ENCODE measurements at places on chromosomes 16 and 17.

GRCh38 chr16:2821487-2822157, 4.6 kb downstream of the PRSS21 start:
- DNase-seq: no peak

GRCh38 chr16:89146211-89147005, 25.1 kb upstream of the CDH15 start:
- no peak for DNase-seq

GRCh38 chr17:77847221-77848085, 111.0 kb upstream of the TNRC6C start:
- no peak for DNase-seq

DNA sequence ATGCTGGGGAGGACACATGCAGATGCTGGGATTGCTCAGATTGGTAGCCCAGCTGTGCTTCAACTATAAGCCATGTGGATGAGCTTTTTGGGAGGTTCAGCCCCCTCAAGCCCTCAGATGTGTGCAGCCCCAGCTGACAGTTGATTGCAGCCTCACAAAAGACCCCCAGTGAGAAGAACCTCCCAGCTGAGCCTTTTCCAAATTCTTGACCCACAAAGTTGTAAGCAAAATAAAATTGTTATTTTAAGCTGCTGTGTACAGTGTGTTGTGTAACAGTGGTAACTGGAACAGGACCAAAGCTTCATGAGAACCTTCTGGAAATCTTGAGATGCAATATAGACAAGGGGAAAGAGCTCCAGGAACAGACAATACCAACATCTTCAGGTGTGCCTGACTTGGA, 156.8 kb upstream of the IRX3 start:
- no peak for DNase-seq

- no peak for DNase-seq
Measured at GRCh38 chr16:9248162-9248561, 156.7 kb downstream of the HAPSTR1 start.

DNA sequence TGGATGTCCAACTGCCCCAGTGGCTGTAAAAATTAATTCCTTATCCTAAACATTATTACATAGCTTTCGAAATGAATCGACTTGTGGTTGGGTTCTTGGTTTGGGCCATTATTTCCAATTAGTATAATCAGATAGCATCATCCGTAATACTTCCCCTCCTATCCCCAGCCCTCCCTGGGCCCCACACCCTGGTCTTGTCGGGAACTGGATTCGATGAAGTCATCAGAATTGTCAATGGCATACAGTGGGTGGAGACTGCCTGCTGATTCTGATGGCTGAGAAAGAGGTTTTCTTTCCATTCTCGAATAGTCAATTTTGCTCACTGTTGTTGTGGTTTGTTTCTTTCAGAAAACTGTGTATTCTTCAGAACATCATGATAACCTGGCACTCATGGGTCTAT, 395.1 kb downstream of the SEC14L1 start:
- no peak for DNase-seq

DNA sequence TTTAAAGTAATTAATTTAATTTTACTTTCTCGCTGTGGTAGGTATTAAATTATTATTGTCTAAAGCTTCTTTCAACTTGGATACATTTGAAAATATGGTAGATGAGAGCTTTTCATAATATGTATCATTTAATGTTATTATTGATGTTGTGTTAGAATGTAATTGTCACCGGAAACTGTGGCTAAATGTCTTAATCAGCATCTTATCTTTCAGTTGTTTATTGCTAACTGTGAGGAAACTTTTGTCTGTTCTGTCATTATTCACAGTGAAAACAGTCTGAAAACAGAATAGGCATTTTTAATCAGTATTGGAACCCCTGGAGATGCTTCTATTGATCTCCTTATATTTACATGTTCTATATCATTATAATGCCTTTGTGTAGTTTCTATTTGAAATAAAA, 120.7 kb downstream of the STXBP4 start:
- DNase-seq: peak; percentile 35

GRCh38 chr16:23905027-23905426, 69.2 kb downstream of the PRKCB start:
- no peak for DNase-seq

GRCh38 chr17:16952401-16952800, 19.5 kb downstream of the TNFRSF13B start:
- no peak for DNase-seq

DNA sequence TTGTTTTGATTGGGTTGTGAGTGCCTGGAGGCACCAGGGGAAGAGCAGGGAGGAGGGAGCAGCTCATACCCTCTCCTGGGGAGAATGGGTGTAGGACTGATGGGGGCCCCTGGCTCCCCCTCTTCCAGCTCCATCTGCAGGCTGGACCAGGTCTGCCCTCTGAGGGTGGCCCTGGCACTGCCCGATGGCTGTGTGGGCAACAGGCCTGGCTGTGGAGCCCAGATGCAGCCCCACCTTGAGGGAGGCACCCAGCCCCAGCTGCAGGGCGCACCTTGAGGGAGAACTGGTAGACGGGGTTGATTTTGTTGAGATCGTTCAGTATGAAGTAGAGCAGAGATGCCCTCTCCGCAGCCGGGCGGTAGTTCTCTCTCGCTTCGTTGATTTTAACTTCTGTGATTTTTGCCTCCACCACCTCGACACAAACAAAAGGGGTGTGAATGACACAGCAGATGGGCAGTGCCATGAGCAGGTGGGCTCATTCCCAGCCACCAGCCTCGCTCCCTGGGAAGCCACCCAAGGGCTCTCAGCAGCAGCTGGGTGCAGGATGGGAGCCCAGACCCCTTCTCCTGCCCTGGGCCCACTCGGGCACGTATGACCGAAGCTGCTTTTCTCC, 71.6 kb downstream of the PGS1 start:
- DNase-seq: no peak

DNA sequence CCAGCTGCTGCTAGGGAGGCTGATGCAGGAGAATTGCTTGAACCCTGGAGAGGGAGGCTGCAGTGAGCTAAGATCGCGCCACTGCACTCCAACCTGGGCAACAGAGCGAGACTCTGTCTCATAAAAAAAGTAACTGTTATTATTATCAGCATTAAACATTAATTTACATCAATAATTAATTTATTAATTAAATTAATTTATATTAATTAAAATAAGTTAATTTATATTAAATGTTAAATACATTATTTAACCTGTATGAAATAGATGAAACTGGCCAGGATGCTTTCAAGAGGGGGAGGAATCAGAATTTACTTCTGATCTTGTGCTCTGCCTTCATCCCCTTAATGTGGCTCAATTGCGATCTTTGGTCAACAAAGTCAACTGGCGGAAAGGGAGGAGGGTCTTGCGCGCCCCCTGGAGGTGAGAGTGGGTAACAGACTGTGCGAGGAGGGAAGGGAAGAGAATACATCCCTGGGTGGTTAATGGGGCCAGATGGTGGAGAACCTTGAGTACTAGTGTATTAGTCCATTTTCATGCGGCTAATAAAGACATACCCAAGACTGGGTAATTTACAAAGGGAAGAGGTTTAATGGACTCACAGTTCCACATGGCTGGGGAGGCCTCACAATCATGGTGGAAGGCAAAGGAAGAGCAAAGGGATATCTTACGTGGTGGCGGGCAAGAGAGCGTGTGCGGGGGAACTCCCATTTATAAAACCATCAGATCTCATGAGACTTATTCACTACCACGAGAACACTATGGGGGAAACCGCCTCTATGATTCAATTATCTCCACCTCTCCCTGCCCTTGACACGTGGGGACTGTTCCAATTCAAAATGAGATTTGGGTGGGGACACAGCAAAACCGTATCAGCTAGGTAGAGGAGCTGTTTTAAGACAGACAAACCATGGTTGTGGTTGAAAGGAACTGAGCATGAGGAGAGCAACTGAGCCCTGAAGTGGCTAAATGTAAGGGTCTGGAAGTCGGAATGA, 15.7 kb upstream of the CPPED1 start:
- peak; percentile 76 for DNase-seq

- no peak for DNase-seq
Measured at GRCh38 chr17:4340914-4341615, 25.4 kb downstream of the UBE2G1 start.

DNA sequence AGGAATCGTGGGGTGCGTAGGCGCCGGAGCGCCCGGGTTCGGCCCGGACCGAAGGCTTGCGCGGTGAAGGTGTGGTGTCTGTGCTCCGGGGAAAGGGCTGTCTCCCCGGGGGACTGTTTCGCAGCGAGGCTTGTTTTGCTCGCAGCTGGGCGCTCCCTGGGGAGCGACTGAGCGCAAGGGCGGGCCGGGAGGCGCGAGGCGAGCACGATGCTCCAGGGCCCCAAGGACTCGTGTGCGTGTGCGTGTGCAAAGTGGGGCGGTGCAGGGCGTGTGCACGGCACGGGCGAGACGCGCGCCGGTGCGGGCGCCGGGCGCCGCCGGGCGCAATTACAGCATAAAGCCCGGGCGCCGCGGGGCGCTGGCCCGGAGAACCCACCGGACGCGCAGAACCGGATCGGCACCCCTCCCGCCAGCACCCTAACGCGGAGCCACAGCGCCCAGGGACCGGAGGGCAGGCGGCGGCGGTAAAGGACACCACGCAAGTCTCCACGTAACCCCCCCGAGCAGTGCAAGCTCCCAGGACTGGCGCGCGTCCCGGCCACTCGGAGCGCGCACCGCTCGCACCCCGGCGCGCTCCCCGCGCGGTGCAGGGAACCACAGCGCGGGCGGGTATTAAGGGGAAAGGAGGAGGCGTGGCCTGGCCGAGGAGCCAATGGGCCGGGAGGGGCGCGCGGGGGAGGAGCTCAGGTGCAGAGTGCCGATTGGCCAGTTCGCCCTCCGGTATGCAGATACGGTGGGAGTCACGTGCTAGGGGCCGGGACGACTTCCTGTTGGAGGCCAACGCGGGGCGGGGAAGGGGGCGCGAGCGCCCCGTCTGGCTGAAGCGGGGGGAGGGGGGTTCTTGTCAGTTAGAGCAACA, at the start of gene TNRC6C:
TSS of gene TNRC6C (plus strand) at position 847 of the 859 bp plus-strand sequence. CDS start 45,504 bp downstream, outside the sequence.
- peak; percentile 100 for DNase-seq

Measured in CD4-positive, alpha-beta T cell treated with Interleukin-2 at 100 ng/mL for 4 hours (primary cell).